ENCODE measurements at places on chromosomes 11 and 22.

GRCh38 chr11:107494055-107494454 lies 36.4 kb upstream of the CWF19L2 start:
- DNase-seq: no peak

DNA sequence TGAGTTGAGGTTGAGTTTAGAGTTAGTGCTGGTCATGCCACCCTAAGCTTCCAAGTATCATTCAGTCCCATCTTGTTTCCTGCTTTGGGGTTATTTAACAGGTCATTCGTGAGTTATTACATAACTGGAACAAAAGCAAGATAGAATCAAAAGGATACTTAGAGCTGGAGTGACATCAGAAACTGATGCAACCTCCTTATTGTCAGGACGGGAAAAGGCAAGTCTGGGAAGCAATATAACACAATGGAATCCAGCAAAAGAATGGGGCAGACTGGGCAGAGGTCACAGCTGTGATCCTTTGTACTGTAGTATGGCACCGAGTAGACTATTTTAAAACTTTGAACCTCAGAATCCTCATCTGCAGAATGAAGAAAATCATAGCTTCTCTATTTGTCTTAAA lies 4.4 kb upstream of the PRSS23 start:
- DNase-seq: no peak

DNA sequence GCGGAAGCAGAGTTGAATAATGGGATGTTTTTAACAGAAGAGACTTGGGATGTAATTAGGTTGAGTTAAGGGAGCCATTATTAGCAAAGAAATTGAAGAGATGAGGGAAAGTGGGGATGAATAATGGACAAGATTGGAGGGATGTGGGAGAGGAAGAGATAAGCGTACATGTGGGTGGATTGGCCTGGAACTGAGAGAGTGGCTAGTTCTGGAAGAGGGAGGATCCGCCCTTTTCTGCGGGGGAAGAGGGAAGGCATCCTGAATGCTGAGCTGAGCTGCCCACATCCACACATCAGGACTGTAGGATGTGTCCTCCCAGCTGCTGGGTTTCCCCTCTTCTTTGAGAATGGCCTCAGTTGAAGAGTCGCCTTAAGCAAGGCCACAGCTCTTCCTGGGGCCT lies 68.3 kb upstream of the CADM1 start:
- no peak for DNase-seq

- DNase-seq: no peak
Observed at GRCh38 chr11:112639469-112639868, 321.8 kb upstream of the NCAM1 start.

DNA sequence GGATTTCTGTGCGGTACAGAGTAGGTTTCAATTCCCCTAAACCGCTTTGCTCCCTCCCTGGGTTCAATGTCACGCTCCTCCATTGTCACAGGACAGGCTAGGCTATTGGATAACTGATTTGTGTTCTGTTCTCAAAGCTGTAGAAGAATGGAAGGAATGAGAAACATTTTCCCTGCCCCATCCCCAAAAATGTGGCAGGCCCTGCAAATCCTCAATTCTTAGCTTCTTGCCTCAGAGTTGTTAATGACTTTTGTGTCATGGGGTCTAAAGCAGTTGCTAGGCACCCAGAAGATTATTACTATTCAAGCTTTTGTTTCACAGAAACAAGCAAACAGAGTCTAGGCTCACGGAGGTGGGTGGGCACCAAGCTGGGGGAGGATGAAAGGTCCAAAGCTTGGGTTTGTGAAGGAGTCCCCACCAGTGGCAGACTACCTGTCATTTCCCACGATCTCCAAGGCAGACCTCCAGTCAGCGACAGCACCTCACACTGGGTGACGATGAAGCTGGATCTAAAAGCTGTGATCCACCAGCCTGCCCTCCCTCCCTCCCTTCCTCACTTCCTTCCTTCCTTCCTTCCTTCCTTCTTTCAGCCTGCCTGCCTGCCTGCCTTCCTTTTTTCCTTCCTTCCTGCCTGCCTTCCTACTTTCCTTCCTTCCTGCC lies 1080.2 kb downstream of the OPCML start:
- no peak for DNase-seq

GRCh38 chr11:1113405-1114201 lies 38.9 kb downstream of the MUC2 start:
- DNase-seq: no peak

DNA sequence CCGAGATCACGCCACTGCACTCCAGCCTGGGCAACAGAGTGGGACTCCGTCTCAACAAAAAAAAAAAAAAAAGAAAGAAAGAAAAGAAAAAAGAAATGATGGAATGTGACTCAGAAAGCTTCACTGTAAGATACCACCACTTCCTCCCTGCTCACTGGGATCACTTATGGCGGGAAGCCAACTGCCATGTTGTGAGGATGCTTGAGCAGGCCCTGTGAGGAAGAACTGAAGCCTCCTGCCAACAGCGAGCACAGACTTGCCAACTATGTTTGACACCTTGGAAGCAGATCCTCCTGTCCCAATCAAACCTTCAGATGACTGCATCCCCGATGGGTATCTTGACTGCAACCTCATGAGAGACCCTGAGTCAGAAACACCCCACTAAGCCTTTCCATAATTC lies 8.3 kb downstream of the SEC14L6 start:
- no peak for DNase-seq

- no peak for DNase-seq
Observed at GRCh38 chr11:1766719-1767398, 3.1 kb upstream of the CTSD start.

DNA sequence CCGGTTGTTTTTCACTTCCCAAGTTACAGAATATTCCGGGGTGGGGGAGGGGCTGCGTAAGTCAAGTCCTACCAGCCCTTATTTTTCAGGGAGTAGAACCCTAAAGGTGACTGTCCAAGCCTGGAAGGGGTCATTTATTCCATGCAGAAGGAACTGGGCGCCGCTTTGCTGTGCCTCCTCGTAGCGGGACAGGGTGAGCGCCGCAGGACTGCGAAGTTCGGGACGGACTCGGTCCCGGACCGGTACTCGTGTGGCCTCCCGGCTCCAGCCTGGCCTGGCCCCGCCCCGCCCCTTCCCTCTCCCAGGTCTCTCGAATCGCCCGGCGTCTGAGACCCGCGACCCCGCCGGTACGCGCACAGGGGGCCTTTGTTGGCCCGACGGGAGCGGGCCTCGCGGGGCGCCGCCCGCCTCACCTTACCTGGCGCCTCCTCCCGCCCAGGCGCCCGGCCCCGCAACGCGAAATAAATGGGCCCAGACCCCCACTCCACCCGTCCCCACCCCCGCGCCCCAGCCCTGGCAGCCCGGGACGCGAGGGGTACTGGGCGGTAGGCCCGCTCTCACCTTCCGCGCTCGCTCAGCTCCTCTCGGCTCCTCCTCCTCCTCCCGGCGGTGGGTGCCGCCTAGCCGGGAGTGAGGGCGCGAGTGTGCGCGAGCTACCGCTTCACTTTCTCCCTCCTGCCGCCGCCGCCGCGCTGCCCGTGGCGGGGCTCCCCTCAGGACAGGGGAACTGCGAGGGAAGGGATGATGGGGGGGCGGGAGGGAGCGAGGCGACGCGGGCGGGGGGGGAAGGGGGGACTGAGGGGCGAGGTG lies 698 bp downstream of the PAK1 start:
- DNase-seq: peak; percentile 68

DNA sequence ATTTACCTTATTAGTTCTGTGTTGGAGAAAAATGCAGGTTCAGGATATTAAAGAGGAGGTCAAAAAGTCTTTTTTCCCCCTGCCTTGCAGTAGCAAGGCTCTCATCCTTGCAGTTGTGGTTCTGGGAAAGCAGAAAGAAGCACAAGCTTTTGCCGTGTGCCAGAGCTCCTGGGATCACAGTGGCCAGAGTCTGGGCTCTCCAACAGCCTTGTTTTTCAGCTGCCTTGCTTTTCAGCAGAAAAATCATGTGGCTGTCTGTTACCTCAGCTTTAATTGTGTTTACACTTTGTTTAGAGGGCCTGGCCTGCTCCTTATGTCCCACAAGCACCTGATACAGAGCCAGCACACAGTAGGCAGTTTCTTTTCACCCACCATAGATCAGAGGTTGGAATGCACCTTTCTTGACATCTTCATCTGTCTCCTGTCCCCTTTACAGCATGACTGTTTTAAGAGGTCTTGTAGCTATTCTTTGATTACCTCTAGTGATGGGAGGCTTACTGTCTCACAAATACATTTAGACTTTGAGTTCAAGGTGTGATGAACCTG lies 67.5 kb downstream of the TEAD1 start:
- DNase-seq: no peak

DNA sequence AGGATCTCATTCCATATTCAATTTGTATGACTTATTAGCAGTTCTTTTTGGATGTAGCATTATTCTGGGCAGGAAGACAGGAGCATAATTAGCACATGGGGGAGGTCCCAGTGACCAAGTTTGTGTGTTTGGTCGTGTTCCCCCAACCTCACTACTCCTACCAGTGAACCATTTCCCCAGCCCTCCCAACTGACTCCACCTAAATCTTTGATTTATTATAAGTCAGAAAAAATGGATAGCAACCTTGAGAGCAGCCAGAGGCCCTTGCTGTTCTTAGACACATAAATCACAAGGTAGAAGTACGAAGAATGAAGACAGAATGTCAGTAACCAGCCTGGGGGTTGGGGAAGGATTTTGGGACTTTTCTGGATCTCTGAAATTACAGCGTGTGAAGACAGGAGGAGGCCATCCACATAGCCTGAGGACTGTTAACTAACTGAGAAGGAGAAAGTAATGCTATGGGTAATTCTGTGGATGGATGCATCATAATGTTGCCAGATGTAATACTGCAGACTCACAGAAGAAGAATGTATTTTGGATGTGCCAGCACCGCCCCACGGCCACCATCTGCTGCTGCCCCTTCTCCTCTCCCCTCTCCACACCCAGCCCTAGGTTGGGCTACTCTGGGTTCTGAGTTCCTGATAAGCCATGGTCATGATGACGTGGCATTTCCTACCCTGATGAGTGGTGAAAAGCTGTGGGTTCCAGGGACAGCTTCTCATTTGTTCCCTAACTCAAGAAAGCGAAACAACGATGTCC lies 124.3 kb upstream of the TTC12 start:
- DNase-seq: no peak

DNA sequence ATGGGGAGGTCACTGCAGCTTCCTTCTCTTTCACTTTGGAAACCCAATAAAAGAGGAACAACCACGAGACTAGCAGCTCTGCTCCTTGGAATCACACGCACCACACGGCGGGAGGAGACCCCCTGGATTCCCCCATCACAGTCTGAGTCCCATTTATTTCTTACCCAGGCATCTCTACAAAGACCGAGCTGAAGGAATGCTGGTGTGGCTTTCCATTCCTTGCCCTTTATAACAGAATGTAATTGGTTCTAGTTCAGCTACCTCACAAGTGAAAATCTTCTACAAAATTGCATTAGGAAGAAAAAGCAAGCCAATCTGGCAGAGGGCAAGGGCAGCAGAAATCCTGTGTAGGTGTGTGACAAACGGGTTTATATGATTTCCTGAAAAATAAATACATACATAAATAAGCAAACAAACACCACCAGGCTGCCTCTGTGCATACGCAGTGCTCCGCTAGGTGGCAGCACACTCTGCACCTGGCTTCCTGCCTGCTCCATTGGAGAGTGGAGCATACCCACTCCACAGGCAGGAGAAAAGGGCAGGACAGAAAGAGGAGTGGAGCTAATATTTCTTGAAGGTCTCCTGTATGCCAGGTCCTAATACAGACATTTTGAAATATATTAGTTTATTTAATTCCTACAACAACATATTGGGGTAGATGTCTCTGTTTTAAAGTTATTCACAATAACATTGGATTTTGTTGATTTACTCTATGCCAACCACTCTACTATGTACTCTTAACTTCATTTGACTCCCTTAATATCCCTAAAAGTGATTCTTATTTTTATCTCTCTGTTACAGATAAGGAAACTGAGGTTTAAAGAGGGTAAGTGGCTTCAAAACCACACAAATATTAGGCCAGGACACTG lies 673.1 kb downstream of the KCNA4 start:
- DNase-seq: peak; percentile 52

DNA sequence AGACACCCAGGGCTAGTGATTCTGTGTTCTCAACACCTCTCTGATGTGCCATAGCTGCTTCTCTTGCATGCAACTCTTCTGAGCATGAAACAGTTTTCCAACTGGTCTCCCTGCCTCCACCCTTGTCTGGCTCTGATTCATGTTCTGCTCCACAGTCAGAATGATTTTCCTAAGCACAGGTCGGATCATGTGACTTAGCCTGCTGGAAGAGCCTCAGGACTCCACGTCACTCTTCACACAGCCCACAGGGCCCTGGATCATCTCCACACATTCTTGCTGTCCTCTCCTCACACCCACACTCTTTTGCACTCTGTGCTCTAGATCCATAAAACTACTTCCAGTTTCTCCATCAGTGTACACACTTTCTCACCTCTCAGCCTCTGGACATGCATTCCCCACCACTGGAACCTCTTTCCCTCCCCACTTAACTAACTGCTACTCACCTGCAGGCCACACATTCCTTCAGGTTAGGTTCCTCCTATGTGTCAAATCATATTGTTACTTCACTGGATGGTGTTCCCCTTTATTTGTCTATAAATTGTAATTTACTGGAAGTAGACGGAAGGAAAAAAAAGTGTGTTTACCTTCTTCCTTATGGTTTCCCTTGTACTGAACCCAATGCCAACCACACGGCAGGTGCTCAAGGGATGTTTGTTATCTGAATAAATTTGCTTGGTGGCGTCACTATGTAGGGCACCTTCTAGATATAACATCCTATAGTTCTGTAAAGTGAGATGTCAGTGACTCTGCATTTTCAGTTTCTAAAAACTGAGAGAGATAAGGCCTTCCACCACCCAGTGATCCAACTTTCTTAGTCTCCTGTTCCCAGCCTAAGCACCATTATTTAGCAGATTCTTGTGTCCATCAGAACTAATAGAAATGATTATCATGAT lies 133.7 kb downstream of the ETS1 start:
- peak; percentile 63 for DNase-seq

DNA sequence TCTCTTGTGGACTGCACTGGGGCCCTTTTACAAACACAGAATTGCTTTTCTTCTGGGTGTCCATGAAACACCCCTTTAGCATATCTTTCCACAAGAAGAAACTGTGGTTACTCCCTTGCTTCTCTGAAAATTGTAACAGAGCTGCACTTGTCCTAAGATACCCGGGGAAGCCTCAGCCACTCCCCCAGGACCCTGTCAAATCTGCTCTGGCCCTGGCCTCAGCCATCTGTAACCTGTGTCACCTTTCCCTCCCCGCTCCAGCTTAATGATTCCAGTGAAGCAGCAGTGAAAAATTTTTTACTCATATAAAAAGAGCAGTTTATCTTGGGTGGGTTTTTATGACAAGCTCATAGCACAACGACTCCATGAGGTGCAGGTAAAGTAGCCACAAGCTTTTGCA lies 3.4 kb upstream of the DUSP18 start:
- DNase-seq: no peak

DNA sequence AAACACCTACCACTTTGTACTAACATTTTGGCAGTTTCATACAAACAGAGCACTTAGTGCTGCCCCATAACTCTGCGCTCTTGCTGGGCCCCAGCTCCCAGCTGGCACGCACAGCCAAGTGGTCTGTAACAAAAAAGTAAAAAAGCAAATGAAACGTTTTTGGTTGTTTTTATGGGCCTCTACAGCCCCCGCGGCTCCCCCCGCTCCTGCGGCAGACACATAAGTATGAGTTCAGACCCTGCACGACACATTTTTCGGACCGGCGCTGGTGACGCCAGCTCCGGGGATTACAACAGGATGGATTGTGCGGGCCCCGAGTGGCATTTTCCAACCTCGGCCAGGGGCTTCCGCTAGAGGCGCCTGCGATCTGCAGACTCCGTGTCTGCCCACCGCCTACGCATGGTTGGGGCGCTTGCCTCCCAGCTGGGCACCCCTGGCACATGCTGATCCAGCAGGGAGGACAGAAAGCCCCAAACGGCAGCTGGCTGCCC lies 418.2 kb downstream of the SOX6 start:
- no peak for DNase-seq
